ENCODE measurements at places on chromosomes 2 and 18.

DNA sequence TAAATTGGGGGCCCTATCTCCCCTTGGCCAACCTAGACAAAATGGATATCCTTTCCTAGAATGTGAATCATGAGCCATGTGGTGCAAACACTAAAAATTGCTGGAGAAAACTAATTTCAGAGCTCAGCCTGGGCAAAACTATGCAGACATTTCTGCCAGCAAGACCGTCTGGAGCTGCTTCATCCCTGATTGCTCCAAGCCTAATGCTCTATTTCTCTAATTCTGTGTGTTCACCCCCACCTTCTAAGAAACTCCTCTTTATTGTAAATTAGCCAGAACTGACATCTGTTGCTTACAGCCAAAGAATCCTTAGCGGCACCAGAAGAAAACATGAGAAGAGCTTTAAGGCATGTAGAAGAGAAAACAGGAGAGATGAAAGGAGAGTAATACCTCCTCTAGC, 337.7 kb upstream of the CHAC2 start:
- DNase-seq: no peak

DNA sequence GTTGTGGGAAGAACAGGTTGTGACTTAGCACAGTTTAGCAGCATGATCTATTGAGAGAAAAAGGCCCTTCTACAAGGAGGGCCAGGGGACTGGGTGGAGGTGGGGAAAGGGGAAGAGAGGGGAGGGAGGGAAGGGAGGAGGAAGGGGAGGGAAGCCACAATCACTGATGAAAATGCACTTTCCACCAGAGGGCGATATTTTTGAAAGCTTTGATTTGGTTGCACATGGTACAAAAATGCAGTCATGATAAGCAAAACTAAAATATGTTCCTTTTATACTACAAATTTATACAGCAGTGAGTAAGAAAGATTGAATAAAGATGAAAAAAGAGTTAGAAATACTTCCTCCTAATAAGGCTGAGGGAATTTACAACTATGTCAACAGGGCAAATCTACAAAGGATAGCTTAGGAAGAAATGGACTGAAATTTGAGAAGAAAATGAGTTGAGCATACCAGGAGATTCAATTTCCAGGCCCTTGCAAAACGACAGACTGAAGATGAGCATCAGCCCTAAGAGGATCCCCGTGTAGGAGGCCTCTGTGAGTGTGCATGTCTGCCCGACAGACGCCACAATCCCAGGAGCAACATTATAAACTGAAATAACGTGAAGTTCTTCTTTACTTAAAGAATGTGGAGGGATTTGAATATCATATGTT, 17.2 kb downstream of the SH3YL1 start:
- DNase-seq: no peak

DNA sequence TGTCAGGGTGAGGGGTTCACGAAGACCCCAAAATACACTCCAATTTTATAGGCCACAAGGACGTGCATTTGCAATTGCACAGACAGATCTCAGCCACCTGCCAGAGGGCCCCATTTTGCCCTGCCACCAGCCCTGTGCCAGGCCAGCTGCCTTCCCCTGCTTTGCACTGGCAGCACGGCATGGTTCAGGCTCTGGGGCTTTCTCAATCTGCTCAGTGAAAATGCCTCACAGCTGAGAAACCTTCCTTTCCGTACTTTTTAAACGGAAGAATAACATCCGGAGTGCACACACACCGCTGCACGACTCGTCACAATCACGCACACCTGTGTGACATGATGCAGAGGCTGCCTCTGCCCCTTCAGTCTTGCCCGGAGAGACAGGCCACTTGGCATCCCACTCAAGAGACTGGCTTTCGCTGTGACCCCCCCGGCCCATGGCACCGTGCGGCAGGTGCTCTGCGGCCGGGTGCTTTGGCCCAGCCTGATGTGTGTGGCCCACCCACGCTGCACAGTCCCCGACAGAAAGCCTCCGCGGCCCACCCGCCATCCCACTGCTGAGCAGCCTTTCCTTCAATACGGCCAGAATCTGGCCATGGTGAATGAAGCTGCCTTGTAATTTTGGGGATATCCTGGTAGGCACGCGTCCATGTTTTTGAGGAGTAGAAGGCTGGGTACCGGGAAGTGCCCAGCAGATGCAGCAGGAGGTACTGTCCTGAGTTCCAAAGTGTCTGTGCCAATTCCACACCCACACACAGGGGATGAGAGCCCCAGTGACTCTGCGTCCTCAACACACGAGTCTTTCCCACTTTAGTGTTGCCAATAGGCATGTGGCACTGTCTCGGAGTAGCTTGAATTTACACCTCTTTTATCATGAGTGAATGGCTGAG, 88.8 kb downstream of the USP40 start:
- DNase-seq: no peak

- no peak for DNase-seq
Measured at GRCh38 chr18:79634593-79635426, 44.8 kb upstream of the CTDP1 start.

DNA sequence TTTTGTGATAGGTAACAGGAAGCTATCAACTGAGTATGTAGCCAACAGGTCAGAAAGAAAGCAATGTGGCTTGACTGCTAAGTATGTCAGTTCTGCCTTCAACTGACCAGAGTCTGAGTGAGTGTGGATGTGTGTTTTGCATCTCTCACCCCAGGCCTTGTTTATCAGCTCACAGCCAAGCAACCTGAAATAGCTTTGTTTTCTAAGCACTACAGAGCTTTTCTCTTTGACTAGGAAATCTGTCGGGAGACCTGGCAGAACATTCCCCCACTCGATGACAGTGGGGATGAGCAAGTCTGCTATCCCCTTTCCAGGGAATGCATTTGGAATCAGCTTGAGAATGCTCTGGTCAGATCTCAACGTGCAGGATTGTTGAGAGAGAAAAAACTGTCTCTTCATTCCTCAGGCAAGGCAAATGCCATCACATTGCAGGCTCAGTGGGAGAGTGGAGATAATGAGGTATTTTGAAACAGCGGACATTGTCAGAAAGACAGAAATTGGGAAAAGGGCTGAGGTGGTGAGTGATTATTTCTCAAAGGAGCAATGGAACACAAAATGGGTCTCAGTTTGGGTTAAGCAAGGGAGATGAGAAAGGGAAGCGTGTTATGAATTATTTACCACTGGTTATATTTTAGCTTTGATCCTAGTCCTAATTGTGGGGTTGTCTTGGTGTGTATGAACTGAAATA, 233.8 kb upstream of the PIK3C3 start:
- DNase-seq: no peak

GRCh38 chr2:152762202-152762601, 43.8 kb downstream of the ARL6IP6 start:
- DNase-seq: no peak

GRCh38 chr18:57433482-57433881, 1.7 kb upstream of the ONECUT2 start:
- no peak for DNase-seq

DNA sequence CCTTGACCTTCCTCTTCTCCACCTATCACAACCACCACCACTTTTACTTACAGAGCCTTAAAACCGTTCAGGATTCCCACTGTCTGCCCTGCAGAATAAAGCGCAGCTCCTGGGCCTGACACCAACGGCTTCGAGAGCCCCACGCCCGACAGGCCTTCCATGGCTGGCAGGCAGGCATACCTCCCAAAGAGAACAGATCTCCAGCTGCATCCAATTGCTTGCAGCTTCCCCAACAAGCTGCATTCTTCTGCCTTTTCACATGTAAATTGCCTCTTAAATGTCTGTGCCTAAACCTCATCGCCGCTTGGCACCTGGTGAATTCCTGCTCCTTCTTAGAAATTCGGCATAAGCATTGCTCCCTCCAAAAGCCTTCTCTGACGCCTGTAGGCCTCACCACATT, 31.5 kb upstream of the FAM124B start:
- DNase-seq: no peak

DNA sequence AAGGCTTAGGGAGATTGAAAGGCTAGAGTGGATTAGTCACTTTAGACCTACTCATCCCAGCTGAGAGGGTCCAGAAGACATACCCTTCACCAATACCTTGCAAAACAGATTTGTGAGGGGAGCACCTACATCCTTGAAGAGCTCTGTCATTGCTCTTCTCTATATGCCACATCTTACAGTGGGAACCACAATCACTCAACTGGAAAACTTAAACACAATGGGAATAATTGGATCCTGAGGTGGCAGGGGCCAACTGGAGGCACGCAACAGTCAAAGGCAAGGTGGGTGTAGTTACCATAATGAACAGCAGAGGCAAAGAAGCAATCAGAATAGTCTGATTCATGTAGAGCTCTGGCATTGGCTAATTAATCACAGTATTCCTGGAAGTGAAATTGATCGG, 35.4 kb downstream of the PDE1A start:
- DNase-seq: no peak

DNA sequence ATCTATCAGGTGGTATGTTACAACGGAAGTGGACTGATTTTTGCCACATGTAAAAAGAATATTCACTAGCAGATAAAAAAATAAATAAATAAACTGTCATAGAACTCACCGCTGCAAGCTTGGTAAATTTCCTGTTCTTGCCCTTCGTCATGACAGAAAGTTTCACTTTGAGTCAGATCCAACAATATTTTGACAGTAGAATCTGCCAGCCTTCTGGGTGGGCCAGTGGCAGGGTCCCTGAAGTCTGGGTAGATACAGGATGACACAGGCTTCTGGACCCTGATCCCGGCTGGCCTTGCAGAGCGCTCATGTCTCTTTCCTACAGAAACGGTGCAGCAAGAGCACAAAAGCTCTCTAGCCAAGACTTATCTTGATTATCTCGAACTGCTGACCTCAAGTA, 97.8 kb upstream of the PMAIP1 start:
- DNase-seq: no peak

DNA sequence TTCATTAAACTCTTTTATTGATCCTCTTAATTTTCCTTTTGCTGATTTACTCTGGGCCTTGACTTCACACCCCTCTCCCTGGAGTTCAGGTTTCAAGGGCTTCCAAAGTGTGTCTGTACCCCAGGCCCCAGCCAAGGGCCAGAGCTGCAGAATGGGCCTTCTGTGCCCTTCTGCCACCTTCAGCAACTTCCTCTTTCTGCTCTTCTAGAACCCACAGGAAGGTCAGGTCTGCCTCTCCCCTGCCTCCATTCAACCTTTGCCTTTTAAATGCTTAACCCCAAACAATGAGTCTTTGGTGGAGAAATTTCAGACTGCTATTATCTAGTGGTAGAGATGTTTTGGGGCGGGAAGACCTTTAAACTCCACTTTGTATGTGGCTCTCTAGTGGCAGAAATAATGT, 63.1 kb downstream of the TSN start:
- DNase-seq: no peak

- no peak for DNase-seq
Measured at GRCh38 chr2:1400943-1401735, 12.1 kb upstream of the TPO start.

DNA sequence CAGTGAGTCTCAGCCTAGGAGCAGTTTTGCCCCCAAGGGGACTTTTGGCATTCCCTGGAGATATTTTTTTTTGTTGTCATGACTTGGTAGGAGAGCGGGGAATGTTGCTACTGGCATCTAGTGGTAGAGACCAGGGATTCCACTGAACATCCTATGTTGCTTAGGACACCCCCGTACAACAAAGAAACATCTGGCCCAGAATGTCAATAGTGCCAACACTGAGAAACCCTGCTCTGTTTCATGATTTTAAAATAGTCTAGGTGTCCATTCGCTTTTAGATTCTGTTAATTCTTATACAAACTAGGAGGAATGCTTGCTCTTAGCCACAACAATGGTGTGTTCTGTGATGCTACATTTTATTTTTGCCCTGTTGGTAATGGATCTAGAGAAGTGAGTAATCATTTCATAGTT, 225.8 kb upstream of the SIX3 start:
- no peak for DNase-seq

- DNase-seq: no peak
Measured at GRCh38 chr2:3309496-3310355, 67.9 kb downstream of the EIPR1 start.

GRCh38 chr18:77108821-77109647, 23.5 kb downstream of the MBP start:
- no peak for DNase-seq

GRCh38 chr2:88751768-88752167, 60.3 kb downstream of the RPIA start:
- no peak for DNase-seq

DNA sequence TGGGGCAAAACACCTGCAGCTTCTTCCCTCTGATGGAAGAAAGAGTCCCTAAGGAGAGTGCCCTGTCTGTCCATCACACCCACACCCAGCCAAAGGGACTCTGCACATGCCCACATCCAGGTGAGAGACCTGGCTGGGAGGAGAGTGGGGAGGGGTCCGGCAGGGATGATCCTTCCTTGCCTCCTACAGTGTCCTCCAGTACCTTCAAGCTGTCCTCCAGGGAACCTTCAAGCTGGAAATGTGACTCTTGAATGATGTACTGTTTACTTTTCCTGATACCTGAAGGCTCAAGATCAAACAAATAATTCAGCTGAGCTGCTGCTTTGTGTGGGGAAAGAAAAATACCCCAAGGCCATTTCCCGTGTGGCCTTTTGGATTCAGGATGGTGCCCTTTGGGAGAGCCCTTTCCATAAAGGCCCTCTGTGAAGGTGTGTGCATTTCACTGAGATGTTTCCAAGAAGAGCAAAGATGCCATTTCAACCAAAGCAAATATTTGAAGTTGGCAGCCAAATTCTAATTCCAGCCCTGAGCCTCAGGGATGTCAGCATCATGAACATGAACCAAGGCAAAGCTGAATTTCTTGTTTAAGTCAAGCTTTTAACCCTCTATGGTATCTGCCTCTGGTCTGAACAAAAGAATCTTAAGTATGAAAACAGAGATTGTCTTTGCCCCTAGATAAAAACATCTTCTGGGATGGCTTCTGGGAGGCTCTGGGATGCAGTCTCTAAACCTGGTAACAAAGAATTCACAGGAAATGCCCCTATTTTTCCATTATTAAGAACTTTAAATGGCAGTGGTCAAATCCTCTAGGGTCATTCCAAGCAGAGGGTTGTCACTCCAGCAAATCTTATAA, 11.1 kb downstream of the EVA1A start:
- DNase-seq: no peak

DNA sequence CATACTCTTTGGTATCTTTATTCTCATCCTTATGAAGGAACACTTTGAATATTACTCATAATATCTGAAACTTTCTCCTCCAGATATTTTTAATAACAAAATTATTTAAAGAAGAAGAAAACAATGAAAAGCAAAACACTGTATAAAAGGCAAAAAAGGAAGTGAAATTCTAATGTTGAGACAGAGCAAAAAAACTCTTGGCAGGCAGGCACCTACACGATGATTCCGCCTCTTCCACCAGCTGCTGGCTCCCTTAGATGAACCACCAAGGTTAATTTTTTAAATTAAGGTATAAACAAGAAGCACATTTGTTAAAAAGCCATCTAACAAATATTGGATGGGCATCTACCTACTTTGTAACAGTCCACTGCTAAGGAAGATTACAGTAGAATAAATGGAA, 434.7 kb downstream of the EPHA4 start:
- no peak for DNase-seq

- DNase-seq: no peak
Measured at GRCh38 chr2:216644842-216645635, 11.8 kb downstream of the IGFBP2 start.

DNA sequence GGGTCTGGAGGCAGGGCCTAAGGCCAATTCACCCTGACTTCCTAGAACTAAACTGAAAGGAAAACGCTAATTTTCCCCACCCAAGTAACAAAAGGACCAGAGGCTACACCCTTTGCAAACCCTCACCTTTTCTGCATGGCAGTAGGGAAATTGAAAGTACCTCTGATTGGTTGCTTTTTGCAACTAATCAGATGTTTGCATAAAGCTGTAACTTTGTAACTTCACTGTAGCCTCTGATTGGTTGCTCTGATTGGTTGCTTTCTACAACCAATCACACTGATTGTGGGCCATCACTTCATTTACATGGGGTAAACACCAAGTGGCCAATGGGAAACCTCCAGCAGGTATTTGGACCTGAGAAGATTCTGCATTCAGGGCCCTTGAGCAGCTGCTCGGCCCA, 20.8 kb downstream of the EIPR1 start:
- no peak for DNase-seq

All from T-helper 2 cell treated with Interferon-gamma antibody and Interleukin-4, amounts not matched to agents 5 μg/mL and 100 μg/mL, for 36 hours (primary cell).